Endothelial cell (in vitro differentiated cells): ENCODE measurements at places on chromosomes 2 and 18.

DNA sequence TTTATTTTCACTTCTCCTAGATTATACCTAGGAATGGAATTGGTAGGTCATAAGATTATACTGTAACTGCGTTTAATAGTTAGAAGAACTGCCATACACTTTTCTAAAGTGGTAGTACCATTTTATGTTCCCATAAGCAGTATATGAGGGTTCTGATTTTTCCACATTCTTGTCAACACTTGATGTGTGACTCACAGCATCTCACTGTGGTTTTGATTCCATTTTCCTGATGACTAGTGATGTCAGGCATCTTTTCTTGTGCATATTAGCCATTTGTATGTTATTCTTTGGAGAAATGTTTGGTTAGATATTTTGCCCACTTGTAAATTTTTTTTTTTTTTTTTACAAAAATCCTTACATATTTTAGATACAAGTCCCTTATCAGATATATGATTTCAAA lies 2.3 kb downstream of the DCAF17 start:
- no peak for DNase-seq

GRCh38 chr2:241156971-241157441 lies 6.7 kb downstream of the PPP1R7 start:
- no peak for DNase-seq

GRCh38 chr2:207871911-207872310 lies 102.2 kb upstream of the FZD5 start:
- DNase-seq, result no peak

DNA sequence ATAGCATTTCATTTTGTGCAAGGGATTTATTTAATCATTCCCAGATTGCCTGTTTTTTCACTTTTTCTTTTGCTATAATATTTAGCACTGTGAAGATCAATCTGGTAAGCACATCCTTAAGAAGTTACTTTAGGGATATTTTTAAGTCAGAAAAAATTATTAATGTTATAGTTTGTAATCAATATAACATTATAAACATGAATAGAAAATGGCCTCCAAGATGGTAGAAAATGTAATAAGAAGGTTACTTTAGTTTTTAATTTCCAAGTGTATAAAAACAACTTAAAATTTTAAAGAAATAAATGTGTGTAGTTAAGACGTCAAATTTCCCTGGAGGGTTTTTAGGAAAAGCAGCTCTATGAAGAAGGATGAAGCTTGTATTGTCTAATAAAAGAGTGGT lies 81.9 kb upstream of the SERPINE2 start:
- DNase-seq, result no peak

GRCh38 chr2:95015261-95015912 lies 10.1 kb upstream of the MAL start:
- no peak for DNase-seq
